ENCODE measurements at places on chromosomes 6 and 20.

GRCh38 chr6:165060720-165061119 is 248.7 kb downstream of the C6orf118 start:
- no peak for DNase-seq

- no peak for DNase-seq
Observed at GRCh38 chr6:159989492-159990480, 20.9 kb downstream of the IGF2R start.

DNA sequence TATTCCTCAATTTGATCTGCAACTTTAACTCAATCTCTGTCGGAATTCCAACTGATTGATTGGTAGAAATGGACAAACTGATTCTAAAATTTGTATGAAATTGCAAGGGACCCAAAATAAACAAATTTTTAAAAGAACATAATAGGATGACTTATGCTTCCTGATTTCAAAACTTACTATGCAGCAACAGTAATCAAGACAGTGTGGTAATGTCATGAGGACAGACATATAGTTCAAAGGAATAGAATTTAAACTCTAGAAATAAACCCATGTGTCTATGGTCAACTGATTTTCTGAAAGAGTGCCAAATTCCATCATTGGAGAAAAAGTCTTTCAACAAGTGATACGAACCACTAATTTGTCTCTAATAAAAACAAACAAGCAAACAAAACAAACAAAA is 1320.1 kb upstream of the GJE1 start:
- DNase-seq, result no peak

- DNase-seq, result no peak
Observed at GRCh38 chr6:54206510-54206909, 95.3 kb downstream of the MLIP start.

GRCh38 chr6:52152711-52153160 is 33.4 kb upstream of the IL17A start:
- DNase-seq, result no peak

- no peak for DNase-seq
Observed at GRCh38 chr6:127457456-127458064, 1.6 kb downstream of the KIAA0408 start.

DNA sequence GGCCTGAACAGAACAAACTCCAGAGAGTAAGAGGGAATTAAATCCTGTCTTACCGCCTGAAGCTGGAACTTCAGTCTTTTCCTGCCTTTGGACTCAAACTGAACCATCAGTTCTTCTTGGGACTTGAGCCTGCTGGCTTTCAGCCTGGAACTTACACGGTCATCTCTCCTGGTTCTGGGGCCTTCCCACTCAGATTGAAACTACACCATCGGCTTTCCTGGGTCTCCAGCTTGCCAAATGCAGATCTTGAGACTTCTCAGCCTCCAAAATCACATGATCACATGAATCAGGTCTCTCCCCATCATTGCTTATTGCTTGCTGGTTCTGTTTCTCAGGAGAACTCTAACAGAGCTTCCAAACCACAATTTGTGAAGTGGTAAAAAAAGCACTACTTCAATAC is 276.3 kb downstream of the KIF16B start:
- DNase-seq, result no peak

DNA sequence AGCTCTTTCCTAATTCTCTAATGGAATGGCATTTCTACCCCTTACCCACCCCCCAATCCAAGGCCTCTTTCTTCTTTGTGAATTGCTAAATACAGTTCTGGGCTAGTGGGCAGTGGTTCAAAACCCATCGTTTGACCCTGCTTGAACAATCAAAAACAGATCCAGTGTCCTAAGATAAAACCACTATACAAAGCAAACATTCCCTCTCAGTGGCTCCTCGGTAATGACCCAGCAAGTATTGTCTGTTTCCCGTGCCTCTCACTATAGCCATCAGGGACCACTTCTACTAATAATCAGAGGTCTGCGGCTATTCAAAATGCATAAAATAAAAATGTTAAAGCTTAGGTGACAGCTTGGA is 143.5 kb upstream of the AKAP12 start:
- DNase-seq, result no peak

- DNase-seq, result no peak
Observed at GRCh38 chr6:168215121-168215808, 104.3 kb downstream of the DACT2 start.

Measured in stimulated activated CD4-positive, alpha-beta T cell treated with anti-CD3 and anti-CD28 coated beads, Interleukin-4, amount 100 ng/mL, for 1 hour (primary cell).